ENCODE measurements at places on chromosomes 3 and 15. TPM values are rescaled to one million over a fixed set of nuclear protein-coding genes. Genes with fewer than 3 reads are reported as not detected.

ITIH4 gene
- total RNA-seq, result 5.5 TPM

WDR53 gene
- 8.6 TPM for total RNA-seq

ALDH1L1 gene
- total RNA-seq, result 7.7 TPM

DNA sequence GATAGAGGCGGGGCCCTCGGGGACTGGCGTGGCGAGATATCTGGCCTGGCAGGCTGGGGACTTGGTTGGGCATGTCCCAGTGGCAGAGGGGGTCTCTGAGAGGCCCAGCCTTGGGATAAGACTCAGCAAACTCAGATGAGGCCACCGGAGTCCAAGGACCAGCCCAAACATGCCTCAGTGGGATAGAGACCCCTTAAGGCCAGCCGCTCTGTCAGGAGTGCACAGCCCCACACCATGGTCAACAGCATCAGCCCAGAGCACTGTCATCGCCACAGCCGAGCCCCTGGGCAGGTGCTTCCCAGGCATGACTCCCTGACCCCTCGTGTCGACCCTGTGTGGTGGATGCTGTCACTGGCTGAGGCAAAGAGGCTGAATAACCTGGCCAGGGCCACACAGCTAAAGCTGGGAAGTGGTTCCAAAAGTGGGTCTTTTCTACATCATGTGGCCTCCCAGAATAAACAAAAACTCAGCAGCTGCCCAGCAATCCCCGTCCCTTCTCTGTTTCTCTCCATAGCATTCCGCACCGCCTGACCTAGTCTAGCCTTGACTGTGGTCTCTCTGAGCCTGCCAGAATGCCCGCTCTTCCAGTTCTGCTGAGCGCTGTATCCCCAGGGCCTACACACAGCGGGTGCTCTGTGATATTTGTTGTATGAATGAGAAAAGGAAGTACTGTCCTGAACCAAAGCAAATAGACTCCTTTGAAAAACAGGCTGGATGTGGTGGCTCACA is 15.1 kb downstream of the CTSH start:
- no peak for DNase-seq

CLRN1 gene
- total RNA-seq, result not detected

- no peak for DNase-seq
Measured at GRCh38 chr3:48514431-48515227, 10.7 kb upstream of the SHISA5 start.

DNA sequence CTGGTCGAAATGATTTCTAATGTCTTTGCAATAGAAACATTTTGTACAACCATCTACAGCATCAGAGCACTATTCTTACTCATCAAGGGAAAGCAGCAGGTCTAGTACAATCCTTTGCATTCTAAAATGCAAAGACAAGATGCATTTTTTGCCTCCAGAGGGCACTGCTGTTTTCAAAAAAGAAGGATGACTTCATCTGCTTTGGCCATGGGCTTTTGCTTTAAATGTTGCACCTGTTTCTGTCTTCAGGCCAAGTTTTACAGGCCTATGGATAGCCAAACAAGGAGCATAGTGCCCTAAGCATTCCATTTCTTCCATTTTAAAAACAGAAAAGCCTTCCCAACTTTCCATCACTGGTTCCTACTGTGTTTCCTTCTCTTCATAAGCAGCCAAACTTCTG is 3.4 kb downstream of the PARP9 start:
- DNase-seq, result no peak

DNA sequence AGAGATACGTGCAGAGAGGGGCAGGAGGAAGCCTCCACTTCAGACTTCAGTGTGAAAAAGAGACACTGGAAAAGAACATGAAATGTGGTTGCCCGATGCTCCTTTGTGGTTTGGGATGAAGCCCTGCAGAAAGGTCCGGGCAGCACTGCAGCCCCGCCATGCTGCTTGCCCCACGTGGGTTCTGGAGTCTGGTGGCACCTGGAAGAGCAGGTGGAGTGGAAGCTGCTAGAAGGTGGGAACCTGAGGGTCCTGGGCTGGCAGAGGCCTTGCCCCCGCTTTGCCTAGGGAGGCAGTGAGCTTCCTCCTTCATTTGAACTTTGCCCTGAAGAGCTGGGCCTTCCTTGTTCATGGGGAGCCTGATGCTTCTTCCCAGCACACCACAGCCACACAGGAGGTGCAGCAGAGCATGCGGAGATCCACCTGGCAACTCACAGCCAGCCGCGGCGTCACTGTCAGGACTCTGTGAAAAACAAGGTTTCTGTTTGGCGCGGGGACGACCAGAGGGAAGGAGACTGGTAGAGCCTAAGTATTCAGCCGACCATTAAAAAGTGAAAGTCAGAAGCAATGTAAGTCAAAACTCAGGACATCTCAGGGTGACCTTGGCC is 59.0 kb downstream of the APBA2 start:
- DNase-seq, result no peak

- no peak for DNase-seq
Measured at GRCh38 chr3:71491154-71491752, 92.3 kb downstream of the FOXP1 start.

GRCh38 chr3:179416681-179417080 is 34.6 kb downstream of the GNB4 start:
- DNase-seq, result no peak

- DNase-seq, result no peak
Measured at GRCh38 chr15:65189102-65189740, 4.1 kb upstream of the CLPX start.

GRCh38 chr3:152556731-152557254 is 278.1 kb upstream of the P2RY1 start:
- no peak for DNase-seq

DNA sequence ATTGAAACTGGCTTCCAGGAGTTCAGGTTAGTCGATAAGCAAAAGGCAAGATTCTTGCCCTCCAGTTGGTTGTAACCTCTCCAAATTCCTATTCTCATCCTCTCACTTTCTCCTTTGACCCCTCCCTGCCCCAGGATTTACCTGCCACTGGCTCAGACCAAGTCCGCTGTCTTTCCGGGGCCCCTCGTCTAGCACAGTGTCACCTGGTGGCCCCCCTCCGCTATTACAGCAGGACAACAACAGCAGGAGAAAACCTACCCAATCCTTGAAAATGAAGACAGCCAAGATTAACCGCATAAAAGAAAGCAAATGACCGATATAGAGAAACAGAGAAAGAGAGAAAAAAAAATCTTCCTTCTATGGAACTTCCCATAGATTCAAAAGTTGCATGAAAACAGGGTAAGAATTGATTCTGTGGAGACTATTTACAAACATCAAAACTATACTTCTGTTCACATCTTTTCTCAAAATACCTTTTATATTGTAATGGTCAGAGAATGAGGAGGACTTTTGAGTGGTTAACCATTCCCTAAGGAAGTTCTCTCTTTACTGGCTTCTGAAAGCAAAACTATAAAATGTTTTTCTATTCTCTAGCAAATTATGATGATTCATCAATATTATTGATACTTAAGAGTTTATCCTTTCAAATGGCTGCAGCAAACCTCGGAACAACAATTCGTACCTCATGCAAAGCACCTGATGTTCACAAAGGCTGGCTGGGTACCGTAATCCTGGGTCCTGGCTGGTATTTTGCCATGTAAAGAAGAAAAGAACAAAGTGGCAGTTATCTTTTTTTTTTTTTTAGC is 10.0 kb upstream of the ST8SIA2 start:
- no peak for DNase-seq

- no peak for DNase-seq
Measured at GRCh38 chr15:39473298-39473947, 107.5 kb upstream of the THBS1 start.

DNA sequence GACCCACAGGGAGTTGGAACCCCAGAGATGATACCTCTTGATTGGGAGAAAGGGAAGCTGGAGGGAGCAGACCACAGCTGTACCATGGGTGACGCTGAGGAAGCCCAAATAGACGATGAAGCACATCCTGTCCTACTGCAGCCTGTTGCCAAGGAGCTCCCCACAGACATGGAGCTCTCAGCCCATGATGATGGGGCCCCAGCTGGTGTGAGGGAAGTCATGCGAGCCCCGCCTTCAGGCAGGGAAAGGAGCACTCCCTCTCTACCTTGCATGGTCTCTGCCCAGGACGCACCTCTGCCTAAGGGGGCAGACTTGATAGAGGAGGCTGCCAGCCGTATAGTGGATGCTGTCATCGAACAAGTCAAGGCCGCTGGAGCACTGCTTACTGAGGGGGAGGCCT is 201.1 kb downstream of the AKAP13 start:
- peak; percentile 67 for DNase-seq

- no peak for DNase-seq
Measured at GRCh38 chr15:41627203-41627602, 33.0 kb upstream of the MGA start.

DNA sequence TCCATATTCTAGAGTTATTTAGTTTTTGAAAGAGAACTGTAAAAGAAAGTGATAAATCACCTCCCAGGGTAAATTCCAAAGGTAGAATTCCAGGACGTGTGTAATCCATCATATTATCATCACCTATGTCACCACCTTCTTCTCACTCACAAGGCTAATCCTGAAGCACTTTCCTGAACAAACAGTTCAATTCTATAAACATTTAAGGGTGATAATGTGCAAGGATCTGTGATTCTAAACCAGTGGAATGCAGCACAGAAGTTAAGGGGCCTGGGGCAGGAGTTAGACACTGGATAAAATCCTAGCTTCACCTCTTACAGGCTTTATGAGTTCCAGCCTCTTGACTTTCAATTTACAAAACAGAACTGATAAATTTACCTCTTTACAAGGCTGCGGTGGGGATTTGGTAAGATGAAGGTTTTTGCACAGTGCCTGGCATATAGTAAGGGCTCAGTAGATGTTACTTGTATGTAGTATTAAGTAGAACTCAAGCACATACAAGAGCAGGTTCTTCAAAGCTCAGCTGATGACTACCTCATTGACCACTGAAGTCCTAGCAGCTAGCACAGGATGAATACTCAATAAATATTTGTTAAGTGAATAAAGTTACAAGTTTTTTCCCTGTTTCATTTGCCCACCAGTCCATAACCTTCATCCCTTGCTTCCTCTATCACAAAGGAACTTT is 47.3 kb upstream of the CCDC80 start:
- no peak for DNase-seq

- no peak for DNase-seq
Measured at GRCh38 chr15:68403161-68403941, 28.6 kb downstream of the ITGA11 start.

DNA sequence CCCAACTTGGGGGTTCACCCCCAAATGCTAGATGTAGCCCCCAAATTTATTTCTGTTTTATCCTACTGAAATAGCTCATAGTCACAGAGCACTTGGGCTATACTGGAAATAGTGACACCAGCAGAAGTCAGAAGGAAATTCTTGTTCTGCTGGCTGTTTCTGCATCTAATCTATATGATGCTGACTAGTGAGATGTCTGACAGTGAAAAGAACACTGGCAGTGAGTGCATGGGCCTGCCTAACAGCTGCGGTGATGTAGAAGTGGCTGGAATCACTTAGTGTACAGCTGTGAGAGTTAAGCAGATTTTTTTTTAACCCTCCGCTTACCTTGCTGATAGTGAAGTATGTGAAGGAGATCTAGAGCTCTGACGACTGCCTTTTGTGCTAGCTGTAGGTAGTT is 14.0 kb downstream of the TTC14 start:
- no peak for DNase-seq

ARL14 gene
- 14.9 TPM for total RNA-seq

DNA sequence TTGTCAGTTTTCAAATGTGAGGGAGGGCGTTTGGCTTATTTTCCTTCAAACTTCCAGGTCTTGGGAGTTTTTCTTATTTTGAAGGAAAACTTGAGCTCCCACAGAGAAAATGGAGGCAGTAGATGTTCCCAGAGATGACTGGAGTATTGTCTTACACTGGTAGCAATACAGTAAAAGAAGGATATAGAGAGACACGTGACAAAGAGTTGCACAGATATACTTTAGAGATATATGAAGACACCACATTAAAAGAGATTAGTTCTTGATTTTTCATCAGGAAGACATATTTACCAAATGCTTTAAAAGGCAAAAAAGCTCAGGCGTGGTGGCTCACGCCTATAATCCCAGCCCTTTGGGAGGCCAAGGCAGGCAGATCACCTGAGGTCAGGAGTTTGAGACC is 490.9 kb downstream of the FOXP1 start:
- no peak for DNase-seq

CYP1A2 gene
- not detected for total RNA-seq

XCR1 gene
- total RNA-seq, result not detected

SRGAP3 gene
- total RNA-seq, result 7.9 TPM

PLSCR5 gene
- total RNA-seq, result not detected

RTP1 gene
- total RNA-seq, result not detected

GRCh38 chr3:197103766-197104165 is 74.1 kb upstream of the MELTF start:
- DNase-seq, result no peak

GRCh38 chr3:36707623-36708409 is 56.5 kb downstream of the DCLK3 start:
- DNase-seq, result no peak

GRCh38 chr3:17626395-17626794 is 116.0 kb downstream of the TBC1D5 start:
- DNase-seq, result no peak

GOLGA8M gene
- total RNA-seq, result 1.1 TPM

WNT5A gene
- total RNA-seq, result 3.2 TPM

DNA sequence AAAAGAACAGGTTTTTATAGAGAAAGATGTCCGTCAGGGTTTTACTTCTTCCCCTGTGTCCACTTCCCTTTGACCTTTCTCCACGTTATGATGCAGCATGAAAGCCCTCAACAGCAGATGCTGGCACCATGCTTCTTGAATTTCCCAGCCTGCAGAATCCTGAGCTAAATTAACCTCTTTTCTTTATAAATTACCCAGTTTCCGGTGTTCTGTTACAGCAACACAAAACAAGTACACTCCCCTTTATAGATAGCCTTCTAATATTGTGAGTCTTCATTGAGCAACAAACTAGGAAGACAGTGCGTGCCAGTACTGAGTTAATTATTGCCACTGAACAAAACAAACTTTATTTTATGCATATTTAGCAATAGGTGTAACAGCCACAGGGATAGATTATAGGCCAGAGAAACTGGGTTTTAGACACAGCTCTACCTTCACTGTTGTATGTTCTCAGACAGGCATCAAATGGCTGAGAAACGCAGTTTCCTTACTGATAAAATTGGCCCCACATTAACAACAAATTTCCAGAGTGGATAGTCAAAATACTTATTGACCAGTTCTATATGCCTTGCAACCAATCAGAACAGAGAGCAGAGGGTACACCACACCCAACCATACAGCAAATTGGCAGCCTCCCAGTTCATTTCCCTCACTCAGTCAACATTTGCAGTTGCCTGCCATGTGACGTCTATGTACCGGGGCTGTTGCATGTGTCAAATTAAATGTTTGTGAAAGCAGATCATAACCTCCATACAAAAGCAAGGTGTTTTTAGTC is 14.4 kb upstream of the TBL1XR1 start:
- peak; percentile 93 for DNase-seq

All from left colon (tissue), 2 donors.